ENCODE measurements at places on chromosomes 7 and 10.

GRCh38 chr7:140922741-140923345 is 1.9 kb downstream of the BRAF start:
- DNase-seq, result no peak

GRCh38 chr7:120190109-120190508 is 82.9 kb upstream of the KCND2 start:
- DNase-seq, result no peak

GRCh38 chr10:4073912-4074311 is 288.9 kb upstream of the KLF6 start:
- DNase-seq, result peak; percentile 56

- no peak for DNase-seq
These were observed 120.0 kb downstream of the SEMA3E start for GRCh38 chr7:83528925-83529423.

GRCh38 chr10:71964743-71965515 is 734 bp downstream of the CHST3 start:
- DNase-seq, result peak; percentile 75

All from LHCN-M2 (cell line).